Myocyte (in vitro differentiated cells): ENCODE measurements at places on chromosomes 1 and 21. TPM values are rescaled to one million over a fixed set of nuclear protein-coding genes. Genes with fewer than 3 reads are reported as not detected.

The FCGR1A gene
- not detected in 2 replicates for total RNA-seq

The TMEM269 gene
- total RNA-seq = 0.03 and 0.05 TPM in 2 replicates

The HDGF gene
- total RNA-seq = 299 and 305 TPM in 2 replicates

DNA sequence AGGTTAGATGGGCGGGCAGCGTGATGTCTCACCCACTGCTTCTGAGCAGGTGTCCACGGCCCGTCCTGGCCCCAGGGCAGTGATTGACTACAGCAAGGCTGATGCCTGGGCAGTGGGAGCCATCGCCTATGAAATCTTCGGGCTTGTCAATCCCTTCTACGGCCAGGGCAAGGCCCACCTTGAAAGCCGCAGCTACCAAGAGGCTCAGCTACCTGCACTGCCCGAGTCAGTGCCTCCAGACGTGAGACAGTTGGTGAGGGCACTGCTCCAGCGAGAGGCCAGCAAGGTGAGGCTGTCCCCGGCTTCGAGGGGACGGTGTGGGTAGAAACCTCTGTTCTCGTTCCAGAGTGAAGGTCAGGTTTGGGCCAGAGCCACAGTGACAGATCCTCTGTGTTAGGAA lies 12.2 kb downstream of the DDOST start:
- no peak for DNase-seq

- DNase-seq = no peak
Measured at GRCh38 chr1:193819376-193819775, 633.0 kb upstream of the B3GALT2 start.

The NR1I3 gene
- not detected in 2 replicates for total RNA-seq

The CLEC20A gene
- not detected in 2 replicates for total RNA-seq

DNA sequence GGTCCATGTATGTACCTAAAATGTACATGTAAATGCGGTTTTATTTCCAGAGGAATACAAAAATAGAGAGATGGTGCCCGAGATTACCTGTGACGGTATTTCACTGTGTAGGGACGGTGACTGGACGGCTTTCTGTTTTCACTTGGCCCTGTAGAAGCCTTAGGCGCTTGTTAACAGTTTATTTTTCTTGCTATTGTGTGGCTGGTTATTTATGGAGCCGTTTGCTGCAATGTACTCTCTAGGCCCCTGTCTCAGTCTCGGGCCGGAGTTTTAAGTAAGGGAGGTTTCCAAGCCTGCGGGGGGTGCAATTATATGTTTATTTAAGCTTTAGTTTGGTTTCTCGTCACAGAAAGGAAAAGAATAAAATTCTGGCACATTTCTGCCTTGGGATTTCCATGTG lies 413 bp downstream of the EFCAB7 start:
- DNase-seq = no peak

The CELA3B gene
- total RNA-seq = not detected in 2 replicates

The JMJD4 gene
- 25.4 and 40.2 TPM in 2 replicates for total RNA-seq

GRCh38 chr1:186187601-186188000 lies 187.5 kb downstream of the TPR start:
- no peak for DNase-seq

The TBX19 gene
- 0.62 and 1.3 TPM in 2 replicates for total RNA-seq

The C1orf105 gene
- total RNA-seq = 133 and 144 TPM in 2 replicates

The MCOLN2 gene
- total RNA-seq = 0.48 TPM in 1 of 2 replicates, not detected in the other

The TMEM59 gene
- total RNA-seq = 246 and 250 TPM in 2 replicates

DNA sequence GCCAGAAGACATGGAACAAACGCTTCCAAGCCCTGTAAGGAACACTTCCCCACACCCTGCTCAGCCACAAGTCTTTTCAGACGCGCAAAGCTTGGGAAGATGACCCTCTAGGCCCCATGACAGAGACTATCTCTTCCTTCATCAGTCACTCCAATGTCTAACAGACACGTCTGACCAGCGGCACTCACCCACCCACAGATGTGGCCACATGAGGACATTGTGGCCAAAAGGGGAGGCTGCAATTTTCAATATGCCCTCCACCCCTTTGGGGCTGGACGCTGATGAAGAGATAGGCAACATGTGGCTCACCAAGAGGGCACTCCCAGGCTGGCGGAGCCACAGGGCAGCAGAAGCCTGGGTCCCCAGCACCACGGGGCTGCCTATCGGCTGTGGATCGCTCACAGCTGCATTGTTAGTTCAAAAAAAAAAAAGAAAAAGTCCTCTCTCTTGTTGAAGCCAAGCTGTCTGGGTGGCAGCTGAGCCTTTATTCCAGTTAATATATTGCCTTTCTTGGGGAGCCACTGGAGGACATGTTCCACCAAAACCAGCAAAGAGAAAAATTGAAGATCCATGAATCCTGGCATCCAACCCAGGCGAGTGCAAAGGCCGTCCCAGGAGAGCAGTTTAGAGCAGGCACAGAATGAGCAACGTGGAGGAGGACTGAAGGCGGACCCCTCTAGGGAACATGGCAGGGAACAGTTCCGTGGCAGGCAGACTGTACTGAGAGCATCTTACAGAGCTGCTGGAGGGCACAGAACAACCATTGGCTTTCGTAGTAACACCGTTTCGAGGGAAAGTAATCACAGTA lies 52.7 kb upstream of the GPR153 start:
- DNase-seq = no peak

The COL6A1 gene
- 678 and 866 TPM in 2 replicates for total RNA-seq

The OR6K3 gene
- total RNA-seq = not detected in 2 replicates

DNA sequence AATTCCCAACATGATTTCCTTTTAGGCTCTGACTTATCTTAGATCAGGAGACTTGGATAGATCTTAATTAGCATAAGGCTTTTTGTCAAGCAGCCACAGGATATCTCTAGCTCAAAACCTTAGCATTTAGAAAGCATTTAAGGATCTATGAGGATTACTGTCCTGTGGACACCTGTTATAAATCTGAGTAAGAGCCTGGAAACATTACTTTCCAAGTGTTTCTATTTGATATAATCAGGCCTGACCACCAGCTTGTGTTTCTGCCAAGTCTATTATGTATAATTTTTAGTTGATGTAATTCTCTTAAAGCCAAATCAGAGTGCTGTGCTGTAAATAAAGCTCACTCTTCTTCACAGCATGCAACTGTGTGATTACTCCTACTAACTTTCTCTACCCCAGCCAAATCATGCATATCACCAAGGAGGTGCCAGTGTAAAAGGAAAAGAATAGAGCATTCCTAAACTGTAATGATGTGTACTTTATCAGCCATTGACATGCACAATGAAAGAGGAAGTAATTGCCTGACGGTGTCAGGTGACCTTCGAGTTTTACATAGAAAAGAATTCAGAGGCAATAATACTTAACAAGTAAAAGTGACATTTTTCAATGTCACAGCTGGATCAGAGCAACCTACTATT lies 309.9 kb upstream of the PRMT6 start:
- DNase-seq = no peak

The WNT4 gene
- total RNA-seq = 2.8 and 6.7 TPM in 2 replicates

- DNase-seq = peak; percentile 79
Measured at GRCh38 chr1:89516055-89516454, 8.6 kb upstream of the LRRC8B start.

GRCh38 chr1:228282329-228283042 lies 74.6 kb downstream of the OBSCN start:
- DNase-seq = peak; percentile 93

DNA sequence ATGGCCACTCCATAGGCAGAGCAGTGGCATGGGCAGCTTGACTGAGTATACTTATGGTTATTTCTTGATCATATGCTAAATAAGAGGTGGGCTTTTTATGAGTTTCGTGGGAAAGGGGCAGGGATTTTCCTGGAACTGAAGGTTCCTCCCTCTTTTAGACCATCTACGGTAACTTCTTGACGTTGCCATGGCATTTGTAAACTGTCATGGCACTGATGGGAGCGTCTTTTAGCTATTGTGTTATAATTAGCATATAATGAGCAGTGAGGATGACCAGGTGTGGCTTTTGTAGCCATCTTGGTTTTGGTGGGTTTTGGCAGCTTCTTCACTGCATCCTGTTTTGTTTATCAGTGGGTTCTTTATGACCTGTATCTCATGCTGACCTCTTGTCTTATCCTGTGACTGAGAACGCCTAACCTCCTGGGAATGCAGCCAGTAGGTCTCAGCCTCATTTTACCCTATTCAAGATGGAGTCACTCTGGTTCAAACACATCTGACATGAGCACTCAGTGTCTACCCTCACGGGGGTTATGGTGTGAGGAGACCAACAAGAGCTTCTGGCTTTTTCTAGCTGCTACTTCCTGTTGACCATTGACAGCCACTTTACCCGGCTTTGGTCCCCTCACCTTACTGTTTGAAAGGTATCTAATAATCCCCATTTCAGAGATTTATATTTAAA lies 71.7 kb downstream of the GALNT2 start:
- DNase-seq = no peak

The FAM72B gene
- total RNA-seq = 0.21 and 0.26 TPM in 2 replicates

- DNase-seq = no peak
Measured at GRCh38 chr1:230717251-230717650, 3.3 kb upstream of the AGT start.

DNA sequence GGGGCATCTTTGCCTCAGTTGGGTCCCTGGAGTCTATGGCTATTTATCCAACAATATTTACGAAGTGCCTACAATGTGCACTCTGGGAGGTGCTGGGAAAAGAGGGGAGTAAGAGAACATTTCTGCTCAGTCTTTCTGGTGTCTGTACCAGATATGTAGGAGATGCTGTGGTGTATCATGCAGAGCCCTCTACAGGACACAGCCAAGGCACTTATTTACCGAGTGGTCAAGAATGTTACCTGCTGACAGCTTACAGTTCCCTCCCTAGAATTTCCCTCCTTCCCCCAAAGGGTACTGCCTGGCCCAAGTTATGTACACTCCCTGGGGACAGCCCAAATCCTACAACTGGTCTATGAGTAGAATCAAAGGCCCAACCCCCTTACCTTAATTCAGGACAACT lies 177.7 kb downstream of the C1orf94 start:
- no peak for DNase-seq

The TMEM125 gene
- total RNA-seq = not detected in 2 replicates

- DNase-seq = peak; percentile 21
Measured at GRCh38 chr1:203572134-203572625, 54.5 kb upstream of the ATP2B4 start.

DNA sequence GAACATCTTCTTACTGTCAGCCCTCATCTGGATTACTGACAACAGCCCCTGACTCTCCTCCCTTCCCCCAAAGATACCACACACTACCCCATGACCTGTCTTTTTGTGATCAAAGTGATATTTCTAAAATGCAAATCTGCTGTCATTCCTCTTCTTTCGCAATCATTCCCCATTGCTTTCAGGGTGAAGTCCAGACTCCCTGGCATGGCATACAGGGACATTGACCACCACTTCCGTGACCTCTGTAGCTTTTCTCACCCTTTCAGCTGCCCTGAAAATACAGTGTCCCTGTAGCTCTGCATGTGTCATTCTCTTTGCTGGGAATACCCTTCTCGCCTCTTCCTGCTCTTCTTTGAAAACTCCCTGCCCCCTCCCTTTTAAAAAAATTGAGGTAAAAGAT lies 4.1 kb downstream of the SERINC2 start:
- DNase-seq = no peak

GRCh38 chr1:51355382-51355781 lies 25.0 kb upstream of the TTC39A start:
- DNase-seq = no peak

DNA sequence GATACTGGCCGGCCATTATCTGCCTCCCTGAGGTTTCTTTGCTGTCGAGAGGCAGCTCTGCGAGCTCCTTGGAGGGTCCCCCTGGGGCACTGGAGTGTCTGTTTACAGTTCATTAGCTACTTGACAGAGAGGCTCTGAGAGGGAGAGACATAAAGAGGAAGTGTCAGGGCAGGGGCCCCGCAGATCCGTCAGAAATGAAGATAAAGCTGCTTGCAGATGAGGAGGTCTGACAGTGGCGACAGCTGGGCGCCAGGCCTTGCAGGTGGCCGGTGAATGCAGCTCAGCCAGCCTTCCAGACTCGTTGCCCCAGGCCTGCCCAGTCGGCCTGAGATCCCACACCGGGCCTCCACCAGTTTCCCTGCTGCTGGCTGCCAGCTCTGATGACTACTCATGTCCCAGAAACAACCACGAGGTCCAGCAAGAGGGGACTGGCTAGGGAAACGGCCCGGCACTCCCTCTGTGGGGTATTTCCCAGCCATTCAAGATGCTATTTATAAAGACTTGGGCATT lies 84.7 kb downstream of the DISP3 start:
- DNase-seq = peak; percentile 76

The FAM131C gene
- not detected in 2 replicates for total RNA-seq

DNA sequence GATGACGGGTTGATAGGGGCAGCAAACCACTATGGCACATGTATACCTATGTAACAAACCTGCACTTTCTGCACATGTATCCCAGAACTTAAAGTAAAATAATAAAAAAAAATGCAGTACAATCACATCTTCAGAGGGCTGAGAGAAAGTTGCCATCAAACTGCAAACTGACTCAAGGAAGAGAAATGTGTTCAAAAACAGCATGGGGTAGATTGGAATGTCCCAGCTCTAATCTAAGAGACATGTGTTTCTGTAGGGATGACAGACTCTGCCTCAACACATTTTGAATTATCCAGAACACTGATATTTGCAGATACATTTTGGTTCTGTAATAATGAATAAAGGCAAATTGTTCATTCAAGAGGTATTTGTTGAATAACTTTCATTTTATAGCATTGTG lies 171.2 kb upstream of the RUNX1 start:
- no peak for DNase-seq
